Activated naive CD8-positive, alpha-beta T cell treated with anti-CD3 and anti-CD28 coated beads, Interleukin-2, amount 50 U/mL, for 24 hours (primary cell): ENCODE measurements at places on chromosomes 4 and X.

DNA sequence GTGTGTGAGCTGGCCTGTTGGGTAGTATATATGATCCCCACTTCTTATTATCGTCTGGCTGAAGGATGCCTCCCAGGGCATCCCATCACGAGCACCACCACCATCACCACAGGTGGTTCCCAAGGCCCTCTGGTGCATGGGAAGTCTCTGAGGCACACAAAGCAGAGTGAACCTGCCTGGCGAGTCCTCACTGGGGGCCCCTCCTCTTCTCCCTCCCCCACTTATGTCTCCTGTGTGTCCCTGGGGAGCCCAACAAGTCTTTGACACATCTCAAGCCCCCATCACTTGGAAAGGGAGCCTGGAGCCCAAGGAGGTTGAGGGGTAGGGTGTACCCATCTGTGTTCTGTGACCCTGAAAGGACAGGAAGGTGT is 45.5 kb upstream of the NKX1-1 start:
- no peaks in the 10 kb centered on the region for H3K36me3 ChIP-seq
- H3K4me3 ChIP-seq, result no peak overlapping the region
- DNase-seq, result no peak
- H3K27me3 ChIP-seq, result peaks cover 3% of the 10 kb centered on the region

DNA sequence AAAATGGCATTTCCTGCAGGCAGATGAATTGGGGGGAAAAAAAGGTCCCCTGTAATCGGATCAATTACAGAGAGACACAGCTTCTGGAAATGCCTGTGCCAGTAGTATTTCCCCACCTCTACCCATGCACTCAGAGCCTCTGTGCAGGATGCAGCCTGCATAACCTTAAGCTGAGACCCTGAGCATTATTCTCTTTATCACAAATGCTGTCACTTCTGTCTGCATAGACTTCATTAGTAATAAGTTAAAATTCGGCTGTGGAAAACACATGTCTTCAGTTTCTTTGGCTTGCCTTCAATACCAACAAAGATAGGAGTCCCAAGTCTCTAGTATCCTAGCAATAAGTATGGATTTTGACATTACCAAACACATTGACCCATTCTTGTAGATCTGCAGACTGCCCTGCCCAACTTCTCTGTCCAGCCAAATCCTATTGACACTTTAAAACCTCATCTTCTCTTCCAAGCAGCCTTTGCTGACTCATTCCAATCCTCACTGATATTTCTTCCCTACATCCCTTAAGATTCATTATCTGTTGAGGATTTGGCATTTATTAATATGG is 70.8 kb downstream of the LUZP4 start:
- no peaks in the 10 kb centered on the region for H3K36me3 ChIP-seq
- peaks cover 10% of the 10 kb centered on the region for H3K27me3 ChIP-seq
- no peaks in the 10 kb centered on the region for H3K4me1 ChIP-seq
- H3K27ac ChIP-seq, result no peak overlapping the region
- H3K4me3 ChIP-seq, result no peak overlapping the region

- H3K4me1 ChIP-seq, result peaks cover 60% of the 10 kb centered on the region
- no peak for DNase-seq
- peaks cover 37% of the 10 kb centered on the region for H3K36me3 ChIP-seq
- no peaks in the 10 kb centered on the region for H3K27me3 ChIP-seq
- H3K27ac ChIP-seq, result peak overlapping the region; percentile 95
Measured at GRCh38 chr4:102869569-102870197, 891 bp downstream of the CISD2 start.

DNA sequence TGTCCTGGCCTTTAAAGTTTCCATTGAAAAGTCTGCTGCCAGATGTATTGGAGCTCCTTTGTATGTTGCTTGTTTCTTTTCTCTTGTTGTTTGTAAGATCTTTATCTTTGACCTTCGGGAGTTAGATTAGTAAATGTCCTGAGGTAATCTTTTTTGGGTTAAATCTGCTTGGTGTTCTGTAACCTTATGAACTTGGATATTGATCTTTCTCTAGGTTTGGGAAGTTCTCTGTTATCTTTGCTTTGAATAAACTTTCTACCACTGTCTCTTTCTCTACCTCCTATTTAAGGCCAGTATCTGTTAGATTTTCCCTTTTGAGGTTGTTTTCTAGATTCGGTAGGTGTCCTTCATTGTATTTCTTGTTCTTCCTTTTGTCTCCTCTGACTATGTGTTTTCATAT is 447.8 kb downstream of the FAM133A start:
- DNase-seq, result no peak
- H3K27me3 ChIP-seq, result no peaks in the 10 kb centered on the region
- H3K36me3 ChIP-seq, result no peaks in the 10 kb centered on the region
- no peak overlapping the region for H3K4me3 ChIP-seq
- H3K27ac ChIP-seq, result no peak overlapping the region
- no peaks in the 10 kb centered on the region for H3K4me1 ChIP-seq

DNA sequence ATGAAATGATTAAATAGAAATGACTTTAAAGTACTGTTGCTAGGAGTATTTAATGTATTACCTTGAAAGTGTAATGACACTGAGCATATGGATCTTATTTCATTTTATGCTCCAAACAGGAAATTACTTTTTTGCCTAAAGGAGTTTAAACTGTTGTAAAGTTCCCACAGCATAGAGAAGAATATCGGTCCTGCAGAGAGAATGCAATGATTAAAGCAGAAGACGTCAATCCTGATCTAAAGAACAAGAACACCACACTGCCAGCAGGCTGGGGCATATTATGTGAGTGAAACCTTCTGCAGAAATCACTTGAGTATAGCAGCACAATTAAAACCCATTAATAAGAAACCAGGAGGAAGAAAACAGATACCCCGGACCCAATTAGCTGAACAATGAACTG is 72.8 kb upstream of the CAMK2D start:
- no peak overlapping the region for H3K27ac ChIP-seq
- H3K4me1 ChIP-seq, result peaks cover 11% of the 10 kb centered on the region
- no peak overlapping the region for H3K4me3 ChIP-seq
- DNase-seq, result no peak

DNA sequence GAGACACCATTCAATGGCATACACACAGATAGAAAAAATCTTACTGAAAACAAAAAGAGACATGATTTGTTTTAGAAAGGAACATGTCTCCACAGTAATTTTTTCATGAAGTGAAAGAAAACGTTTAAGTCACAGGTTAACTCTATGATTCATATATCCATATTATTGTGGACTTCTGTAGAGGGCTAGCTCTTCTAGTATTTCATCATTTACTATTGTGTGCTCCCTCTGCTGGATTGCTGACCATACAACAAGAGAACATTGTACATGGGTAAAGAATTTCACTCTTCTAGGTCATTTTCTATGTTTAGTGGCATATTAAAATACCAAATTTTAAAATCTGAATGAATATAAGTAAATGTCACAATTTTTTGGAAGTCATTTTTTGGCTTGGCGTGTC is 91.8 kb upstream of the POU3F4 start:
- no peaks in the 10 kb centered on the region for H3K27me3 ChIP-seq
- no peak overlapping the region for H3K27ac ChIP-seq
- no peak for DNase-seq
- H3K4me1 ChIP-seq, result no peaks in the 10 kb centered on the region

DNA sequence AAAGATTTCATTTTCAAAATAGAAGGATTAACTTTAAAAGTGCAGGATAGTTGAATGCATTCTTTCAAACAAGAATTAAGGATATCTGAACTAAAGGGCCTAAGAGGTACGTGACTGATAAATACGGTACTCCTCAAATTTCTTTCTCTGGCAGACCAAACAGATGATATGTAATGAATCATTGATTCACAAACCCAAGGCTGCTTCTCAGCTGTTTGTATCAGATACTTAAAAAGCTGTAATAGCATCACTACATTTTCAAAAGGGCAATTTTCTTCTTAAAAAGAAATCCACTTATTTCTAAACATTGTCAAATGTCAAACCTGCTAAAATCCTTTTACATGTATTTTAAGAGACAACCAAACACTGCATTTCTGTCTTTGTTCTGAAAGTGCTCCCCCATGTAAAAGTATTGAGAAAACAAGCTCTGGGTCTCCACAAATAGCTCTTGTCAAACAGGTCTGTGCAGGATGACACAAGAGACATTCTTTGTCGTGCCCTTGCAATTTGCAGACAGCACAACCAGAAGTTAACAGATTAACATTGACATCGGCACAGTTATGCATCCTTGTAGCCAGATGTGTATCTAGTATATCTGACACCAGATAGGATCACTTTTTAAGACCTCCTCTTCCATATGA is 82.0 kb downstream of the MANBA start:
- H3K27ac ChIP-seq, result no peak overlapping the region
- H3K4me3 ChIP-seq, result no peak overlapping the region
- H3K27me3 ChIP-seq, result no peaks in the 10 kb centered on the region
- peaks cover 1% of the 10 kb centered on the region for H3K4me1 ChIP-seq
- H3K36me3 ChIP-seq, result peaks cover 9% of the 10 kb centered on the region
- no peak for DNase-seq

GRCh38 chr4:56723659-56724230 is 42.6 kb upstream of the HOPX start:
- peak overlapping the region; percentile 33 for H3K27ac ChIP-seq
- peaks cover 19% of the 10 kb centered on the region for H3K4me1 ChIP-seq
- H3K36me3 ChIP-seq, result no peaks in the 10 kb centered on the region
- H3K27me3 ChIP-seq, result no peaks in the 10 kb centered on the region
- no peak for DNase-seq

DNA sequence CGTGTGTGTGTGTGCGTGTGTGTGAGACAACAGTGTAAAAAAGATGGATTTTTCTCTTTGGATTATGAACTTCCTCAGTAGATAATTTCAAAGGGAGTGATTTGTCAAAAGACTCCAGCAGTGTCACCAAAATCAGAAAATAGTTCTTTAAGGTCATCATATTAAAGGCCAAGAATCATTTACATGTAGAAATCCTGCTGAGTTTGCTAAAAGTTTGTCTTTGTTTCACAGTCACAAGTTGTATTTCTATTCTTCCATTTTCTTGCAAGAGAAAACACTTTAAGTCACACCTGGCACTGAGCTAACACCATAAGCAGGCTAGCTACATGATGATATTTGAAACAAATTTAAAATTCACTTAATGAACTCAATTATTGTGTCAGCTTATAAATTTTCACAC is 222.7 kb downstream of the PACRGL start:
- H3K36me3 ChIP-seq, result no peaks in the 10 kb centered on the region
- no peaks in the 10 kb centered on the region for H3K27me3 ChIP-seq
- peaks cover 2% of the 10 kb centered on the region for H3K4me1 ChIP-seq
- H3K27ac ChIP-seq, result no peak overlapping the region
- no peak for DNase-seq
- no peak overlapping the region for H3K4me3 ChIP-seq
